ENCODE measurements at places on chromosomes 7 and 10. TPM values are rescaled to one million over a fixed set of nuclear protein-coding genes. Genes with fewer than 3 reads are reported as not detected.

The RPP30 gene
- 16.4 TPM for total RNA-seq

DNA sequence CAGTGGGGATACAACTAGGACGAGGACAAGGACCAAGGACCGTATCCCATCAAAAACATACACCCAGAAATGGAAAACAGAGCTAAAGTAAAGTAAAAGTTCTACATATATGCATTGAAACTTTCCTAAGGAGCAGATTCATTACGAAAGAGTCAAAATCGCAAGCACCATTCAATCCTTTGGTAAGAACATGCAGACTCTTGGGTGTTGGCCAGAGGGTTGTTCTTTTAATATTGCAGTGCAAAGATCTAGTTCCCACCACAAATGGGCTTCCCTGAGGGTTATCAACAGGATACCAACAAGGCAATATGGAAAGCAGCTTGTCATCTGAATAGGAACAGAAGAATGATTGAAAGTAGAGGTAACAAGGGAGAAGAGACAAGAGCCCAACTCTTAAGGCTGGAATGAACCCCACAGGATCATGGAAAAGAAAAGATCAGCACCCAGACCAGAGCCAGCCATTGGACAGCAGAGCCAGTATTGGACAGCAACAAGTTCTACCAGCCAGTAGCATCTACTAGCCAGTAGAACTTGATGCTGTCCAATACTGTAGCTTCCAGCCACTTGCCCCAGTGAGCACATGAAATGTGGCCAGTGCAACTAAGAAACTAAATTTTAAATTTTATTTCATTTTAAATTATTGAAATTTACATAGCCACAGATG is 66.0 kb downstream of the OSBPL3 start:
- DNase-seq = no peak

GRCh38 chr7:65001291-65001814 is 5.1 kb downstream of the ERV3-1 start:
- no peak for DNase-seq

DNA sequence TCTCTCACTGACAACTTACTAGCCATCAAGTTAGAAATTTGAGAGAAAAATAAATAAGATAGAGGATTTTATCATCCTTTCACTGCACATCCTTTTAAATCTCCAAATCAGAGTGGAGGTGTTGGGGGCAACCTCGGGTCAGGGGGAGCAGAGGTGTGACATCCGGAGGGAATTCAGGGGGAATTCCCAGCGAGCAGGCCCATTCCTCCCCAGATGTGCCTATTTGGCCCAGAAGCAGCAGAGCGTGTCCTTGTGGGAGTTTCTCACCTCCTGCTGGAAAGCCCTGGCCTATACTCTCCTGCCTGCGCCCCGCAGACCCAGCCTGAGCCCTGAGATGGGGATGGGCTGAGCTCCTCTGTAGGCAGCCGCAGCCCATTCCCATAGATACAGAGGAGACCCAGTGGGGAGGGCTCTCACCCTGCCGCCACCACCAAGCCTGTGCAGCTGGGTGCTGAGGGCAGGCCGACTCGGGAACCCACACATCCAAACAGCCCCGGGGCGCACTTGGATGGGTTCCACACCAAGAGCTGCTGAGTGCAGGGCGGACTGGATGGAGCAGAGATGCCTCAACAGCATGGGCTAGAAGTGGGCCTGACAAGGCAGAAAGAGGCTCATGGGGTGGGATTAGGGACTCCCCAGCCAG is 124.5 kb downstream of the CXCL12 start:
- no peak for DNase-seq

DNA sequence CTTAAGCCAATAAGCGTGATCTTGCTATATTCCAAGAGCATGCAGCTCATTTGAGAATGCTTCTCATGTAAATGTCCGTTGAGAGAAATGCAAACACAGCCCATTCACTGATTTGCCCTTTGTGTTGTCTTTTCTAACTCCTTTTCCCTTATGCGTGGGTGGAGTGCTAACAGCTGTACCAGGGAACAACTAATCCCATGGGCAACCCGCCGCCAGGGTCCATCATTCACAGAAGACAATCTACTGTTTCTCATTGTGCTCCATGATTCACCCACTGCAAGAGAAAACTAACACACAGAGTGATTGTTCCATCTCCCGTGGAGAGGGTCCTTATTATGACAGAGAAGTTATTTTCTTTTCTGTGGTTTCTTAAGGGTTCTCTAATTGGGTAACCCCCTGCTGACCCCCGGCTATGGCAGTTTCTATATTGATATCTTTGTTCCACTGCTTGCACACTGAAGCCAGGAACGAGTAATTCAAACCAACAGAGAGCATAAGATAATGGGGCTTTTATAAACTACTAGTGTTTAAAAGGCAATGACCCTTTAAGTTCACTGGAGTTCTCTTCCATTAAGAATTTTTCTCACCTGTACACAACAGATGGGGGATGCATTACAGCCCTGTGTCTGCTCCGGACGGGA is 298.7 kb downstream of the BAMBI start:
- DNase-seq = no peak

The RADIL gene
- total RNA-seq = 0.27 TPM

GRCh38 chr10:80555415-80555814 is 17.7 kb downstream of the SH2D4B start:
- DNase-seq = no peak

- no peak for DNase-seq
These were observed 11.5 kb downstream of the SHH start for GRCh38 chr7:155800741-155801267.

DNA sequence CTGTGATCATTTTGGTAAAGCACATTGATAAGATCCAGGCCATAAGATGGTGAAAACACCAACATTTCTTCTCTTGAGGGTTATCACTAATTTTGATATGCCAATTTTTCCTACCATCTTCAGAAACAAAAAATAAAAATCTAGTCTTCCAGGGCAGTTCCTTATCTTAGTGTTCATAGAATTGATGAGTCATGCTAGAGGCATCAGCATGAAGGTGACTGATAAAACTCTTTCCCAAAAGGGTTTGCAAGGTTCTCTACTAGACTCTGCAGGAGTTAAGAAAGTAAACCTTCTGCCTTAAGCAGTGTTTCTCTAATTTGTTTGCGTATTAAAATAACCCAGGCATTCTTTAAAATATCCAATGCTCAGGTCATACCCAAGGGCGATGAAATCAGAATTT is 483.1 kb upstream of the CNTNAP2 start:
- no peak for DNase-seq

The CDNF gene
- 0.54 TPM for total RNA-seq

GRCh38 chr10:89275383-89275782 is 23.8 kb upstream of the LIPA start:
- DNase-seq = no peak

DNA sequence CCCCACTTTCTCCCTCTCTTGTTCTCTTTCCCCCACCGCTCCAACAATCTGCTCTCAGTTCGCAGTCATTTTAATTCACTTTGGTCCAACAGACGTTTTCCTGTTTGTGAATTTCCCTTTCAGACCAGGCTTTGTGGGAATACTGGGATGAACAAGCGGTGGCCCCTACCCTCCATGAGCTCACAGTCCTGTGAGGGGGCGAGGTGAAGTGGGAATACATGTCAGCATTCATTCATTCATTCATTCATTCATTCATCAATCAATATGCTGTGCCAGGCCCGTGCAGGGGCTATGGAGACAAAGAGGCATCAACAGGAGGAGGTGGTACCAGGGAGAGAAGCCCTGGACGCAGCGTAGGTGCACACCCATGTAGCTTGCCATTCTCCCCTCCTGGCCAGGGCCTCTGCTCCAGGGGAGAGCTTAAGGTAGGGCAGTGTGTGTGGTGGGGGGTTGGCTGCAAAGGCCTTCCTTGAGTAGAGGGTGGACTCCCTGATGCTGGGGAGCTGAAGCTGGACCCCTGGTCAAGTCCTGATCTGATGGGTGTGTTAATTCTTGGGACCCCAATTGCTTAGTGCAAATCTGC is 16.1 kb downstream of the PRF1 start:
- DNase-seq = no peak

DNA sequence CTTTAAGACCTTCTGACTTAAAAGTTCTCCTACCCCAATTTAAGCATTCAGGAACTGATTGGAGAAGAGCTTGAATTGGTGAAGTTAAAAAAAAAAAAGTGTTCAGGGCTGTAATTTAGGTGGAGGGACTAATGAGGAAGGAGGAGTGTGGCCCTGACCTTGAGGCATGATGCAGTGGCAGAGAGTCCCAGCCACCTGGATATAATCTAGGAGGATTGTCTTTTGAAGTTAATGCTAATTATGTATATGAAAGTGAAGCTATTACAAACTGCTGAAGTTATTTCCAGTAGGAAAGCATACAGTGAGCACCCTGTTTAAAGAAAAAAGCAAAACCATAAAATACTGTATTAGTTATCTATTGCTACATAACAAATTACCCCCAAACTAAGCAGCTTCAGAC is 31.5 kb downstream of the ADD3 start:
- no peak for DNase-seq

DNA sequence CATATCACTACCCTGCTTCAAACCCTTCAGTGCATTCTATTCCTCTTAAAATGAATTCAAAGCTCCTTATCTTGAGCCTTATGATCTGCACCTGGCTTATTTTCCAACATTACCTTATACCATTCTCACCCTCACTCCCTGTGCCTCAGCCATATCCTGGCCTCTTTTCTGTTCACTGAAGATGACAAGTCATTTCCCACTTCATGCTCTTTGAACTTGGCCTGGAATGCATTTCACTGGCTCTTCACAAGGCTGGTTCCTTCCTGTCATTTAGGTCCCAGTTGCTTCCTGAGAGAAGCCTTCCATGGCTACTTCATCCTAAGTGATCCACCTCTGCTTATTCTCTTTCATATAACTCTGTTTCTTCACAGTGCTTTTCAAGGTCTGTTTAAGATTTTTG is 3.2 kb upstream of the LIPF start:
- DNase-seq = no peak

DNA sequence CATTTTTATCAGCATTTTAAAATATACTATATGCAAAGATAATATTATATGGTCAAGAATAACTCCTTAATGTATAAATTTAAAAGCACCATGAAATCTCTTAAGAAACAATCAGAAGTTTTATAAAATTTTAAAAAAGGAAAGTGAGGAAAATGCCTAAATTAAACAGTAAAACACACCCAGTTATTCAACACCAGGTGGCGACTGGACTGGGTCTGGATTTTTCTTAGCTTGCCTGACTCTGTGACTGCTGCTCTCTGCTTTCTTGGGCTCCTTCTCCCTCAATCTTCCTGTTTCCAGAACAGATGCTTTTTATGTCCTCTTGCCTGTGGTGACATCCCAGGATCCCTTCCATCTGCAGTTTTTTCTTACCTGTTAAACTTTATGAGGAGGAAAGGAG is 200.3 kb downstream of the BICC1 start:
- no peak for DNase-seq

DNA sequence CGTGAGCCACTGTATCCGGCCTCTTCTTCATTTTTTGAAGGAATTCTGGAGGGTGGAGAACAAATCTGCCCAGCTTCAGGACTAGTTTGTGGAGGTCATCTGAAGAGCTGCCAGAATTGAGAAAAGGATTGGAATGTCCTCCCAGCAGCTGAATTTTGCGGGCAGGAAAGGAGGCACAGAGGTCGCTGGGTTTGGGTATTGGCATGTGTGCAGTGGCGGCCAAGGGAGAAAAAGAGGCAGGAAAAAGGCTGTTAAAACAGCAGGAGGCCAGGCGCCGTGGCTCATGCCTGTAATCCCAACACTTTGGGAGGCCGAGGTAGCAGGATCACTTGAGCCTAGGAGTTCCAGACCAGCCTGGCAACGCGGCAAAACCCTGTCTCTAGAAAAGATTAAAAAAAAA is 80.4 kb downstream of the HIP1 start:
- DNase-seq = no peak

DNA sequence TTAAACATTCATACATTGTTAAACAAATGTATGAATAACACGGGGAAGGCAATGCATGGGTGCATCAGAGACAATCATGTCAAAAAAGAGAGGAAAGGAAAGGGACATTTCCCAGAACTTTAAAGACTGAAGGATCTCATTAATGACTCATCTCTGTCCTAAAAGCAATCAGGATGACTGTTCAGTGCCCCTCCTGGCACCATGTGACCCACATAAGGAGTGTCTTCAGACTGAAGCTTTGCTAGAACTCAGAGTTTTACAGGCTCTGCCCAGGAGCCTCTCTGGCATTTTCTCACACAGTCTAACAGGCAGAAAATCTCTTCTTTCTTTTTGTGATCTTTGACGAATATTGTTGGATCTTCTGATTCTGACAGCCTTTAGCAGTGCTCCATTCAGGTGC is 315.3 kb downstream of the OTUD1 start:
- DNase-seq = no peak
